H9 (cell line): ENCODE measurements at places on chromosomes 12 and 14. TPM values are rescaled to one million over a fixed set of nuclear protein-coding genes. Genes with fewer than 3 reads are reported as not detected.

DNA sequence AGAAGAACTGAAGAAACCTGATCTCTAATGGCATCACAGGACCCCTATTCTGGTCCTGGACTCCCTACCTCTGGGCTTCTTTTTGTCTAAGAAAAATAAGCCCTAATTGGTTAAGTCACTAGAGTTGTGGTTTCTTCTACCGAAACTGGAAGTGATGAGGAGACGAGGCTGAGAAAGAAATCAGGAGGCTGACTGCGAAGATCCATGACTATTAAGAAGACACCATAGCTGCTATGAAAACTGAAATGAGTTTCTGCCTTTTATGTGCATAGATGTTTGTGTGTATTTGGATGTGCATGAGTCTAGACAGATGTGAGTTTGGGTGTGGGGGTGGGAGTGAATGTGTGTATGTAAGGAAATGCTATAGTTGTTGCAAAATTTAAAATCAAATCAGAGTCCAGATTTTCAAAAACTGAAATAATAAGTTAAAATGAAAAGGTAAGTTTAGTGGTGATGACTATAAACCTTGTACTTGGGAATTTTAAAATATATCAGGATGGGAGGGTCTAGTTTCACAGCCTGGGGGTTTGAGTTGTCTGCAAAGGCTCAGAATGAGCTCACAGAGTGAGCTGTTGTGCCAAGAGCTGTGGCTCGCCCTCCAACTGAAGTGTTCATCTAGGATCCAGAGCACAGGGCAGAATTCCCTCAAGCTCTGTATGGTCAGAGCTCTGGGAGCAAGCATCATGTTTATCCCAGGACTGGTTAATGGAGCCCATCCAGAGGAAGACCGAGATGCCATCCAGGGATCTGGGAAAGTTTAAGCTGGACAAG is 94.9 kb downstream of the VCPKMT start:
- DNase-seq, result no peak

The SUOX gene
- 21.0 and 21.5 TPM in 2 replicates for total RNA-seq

- DNase-seq, result no peak
Measured at GRCh38 chr12:32944195-32944594, 47.6 kb upstream of the PKP2 start.

DNA sequence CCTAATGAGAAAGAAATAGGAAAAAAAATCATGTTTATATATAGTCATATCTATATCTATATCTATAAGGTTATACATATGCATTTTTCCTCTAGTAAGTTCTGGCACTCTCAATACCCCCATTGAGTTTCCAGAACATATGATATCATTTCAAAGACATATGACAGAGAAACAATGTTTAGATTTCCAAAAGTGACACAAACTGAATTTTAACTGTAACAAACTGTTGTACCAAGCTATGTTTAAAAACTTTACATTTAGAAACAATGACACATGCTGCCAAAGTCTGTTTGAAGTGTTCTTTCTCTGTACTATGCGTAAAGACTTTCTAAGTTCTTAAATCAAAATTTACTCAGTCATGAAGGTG is 171.6 kb downstream of the PRKD1 start:
- DNase-seq, result no peak

- no peak for DNase-seq
Measured at GRCh38 chr14:30991408-30991807, 34.0 kb upstream of the AP4S1 start.

DNA sequence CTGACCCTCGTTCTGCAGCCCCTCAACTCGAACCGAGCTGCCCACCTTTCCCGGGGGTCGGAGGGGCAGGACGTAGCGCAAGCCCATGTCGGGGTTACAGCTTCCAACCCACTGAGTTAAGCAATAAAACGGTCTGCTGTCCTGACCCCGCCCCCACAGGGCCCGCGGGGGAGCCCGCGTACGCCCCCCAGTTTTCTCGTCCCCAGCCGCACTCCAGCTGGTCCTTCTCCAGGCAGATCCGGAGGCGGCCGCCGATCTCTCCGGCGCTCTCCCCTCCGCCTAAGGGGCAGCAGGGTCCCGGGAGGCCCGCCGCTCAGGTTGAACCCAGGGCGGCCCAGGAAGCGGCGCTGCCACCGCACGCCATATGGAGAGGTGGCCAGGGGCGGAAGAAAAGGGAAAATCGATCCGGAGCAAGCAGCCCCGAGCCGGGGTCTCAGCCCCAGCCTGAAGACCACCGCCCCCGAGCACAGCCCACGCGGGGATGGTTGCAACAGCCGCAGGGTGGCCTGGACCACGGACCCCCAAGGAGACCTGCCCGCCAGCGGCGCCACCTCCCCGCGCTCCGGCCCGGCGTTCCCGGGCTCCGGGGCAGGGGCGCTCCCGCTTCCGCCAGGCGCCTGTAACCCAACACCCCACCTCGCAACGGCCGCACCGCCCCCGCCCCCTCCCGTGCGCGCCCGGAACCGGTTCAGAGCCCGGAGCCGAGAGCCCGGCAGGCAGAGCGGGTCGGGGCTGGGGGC is 760 bp downstream of the ACTN1 start:
- peak; percentile 78 for DNase-seq

The SYCP3 gene
- 0.31 TPM in 1 of 2 replicates, not detected in the other for total RNA-seq

GRCh38 chr14:22410497-22410896 is 178.5 kb downstream of the DAD1 start:
- DNase-seq, result no peak

The YEATS4 gene
- total RNA-seq, result 35.6 and 37.7 TPM in 2 replicates

GRCh38 chr14:81480741-81481140 is 52.9 kb downstream of the SEL1L start:
- DNase-seq, result no peak

The VWF gene
- total RNA-seq, result 0.17 and 0.35 TPM in 2 replicates

The SPATS2 gene
- 16.0 and 17.1 TPM in 2 replicates for total RNA-seq

The TMEM233 gene
- not detected in 2 replicates for total RNA-seq

DNA sequence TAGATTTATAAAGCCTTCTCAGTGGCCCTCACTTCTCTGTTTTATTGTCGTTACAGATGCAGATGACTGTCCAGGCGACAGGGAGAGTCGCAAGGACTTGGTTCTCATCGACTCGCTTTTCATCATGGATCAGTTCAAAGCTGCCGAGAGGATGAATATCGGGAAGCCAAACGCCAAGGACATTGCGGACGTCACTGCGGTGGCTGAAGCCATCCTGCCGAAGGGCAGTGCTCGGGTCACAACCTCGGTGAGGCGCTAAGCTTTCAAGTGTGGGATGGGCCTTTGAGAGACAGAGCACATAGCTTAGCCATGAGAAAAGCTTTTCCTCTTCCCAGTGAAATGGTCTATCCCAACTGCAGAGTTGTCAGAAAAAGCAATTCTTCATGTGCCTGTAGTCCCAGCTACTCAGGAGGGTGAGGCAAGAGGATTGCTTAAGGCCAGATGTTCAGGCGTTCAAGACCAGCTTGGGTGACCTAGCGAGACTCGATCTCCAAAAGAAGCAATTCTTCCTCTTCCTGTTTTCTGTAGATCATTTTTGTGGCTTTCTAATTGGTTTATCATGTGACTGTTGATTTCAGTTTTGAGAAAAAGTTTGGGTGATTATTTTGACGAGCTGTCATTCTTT is 56.4 kb downstream of the EP400 start:
- DNase-seq, result no peak

DNA sequence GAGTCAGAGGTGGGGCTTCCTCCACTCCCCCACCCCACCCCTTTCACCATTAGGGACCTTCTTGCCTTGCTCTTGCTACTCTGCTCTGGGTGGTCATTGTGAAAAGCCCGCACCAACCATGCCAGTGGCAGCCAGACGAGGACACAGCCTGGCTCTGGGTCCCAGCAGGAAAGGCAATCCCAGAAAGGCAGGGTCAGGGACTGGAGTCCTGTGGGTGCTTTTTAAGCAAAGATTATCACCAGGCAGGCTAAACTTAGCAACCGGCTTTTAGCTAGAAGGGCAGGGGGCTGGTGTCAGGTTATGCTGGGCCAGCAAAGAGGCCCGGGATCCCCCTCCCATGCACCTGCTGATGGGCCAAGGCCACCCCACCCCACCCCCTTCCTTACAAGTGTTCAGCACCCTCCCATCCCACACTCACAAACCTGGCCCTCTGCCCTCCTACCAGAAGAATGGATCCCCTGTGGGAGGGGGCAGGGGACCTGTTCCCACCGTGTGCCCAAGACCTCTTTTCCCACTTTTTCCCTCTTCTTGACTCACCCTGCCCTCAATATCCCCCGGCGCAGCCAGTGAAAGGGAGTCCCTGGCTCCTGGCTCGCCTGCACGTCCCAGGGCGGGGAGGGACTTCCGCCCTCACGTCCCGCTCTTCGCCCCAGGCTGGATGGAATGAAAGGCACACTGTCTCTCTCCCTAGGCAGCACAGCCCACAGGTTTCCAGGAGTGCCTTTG is 1.2 kb upstream of the GAPDH start:
- DNase-seq, result peak; percentile 91

GRCh38 chr12:65277994-65278575 is 398 bp upstream of the MSRB3 start:
- peak; percentile 46 for DNase-seq

GRCh38 chr14:102052522-102052921 is 34.3 kb downstream of the HSP90AA1 start:
- no peak for DNase-seq

DNA sequence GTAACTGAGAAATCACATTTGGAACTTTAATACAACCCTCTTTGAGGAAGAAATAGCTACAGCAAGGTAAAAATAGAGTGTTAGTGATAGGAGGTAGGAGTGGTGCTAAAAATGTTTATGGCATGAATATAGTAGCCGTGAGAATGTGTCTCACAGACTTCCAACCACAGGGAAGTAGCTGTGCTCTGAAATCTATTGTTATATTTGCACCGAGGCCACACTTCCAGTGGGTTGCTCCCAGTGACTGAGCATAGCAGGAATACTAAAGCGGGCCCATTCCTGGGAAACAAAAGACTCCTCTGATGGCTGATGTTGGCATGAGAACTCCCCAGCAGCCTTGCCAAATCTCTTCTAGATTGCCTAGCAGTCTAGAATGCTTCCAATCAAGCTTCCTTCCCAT is 174.1 kb upstream of the PLXNC1 start:
- DNase-seq, result no peak

The DLK1 gene
- 2.8 and 3.2 TPM in 2 replicates for total RNA-seq
